NCI-H1105 (cell line): ENCODE measurements at places on chromosomes 5 and 9.

GRCh38 chr5:14286574-14287421 is 143.7 kb downstream of the TRIO start:
- no peak for DNase-seq

- DNase-seq = no peak
Measured at GRCh38 chr5:85533341-85534047, 1084.2 kb upstream of the COX7C start.

- DNase-seq = no peak
Measured at GRCh38 chr5:156137071-156137869, 189.7 kb upstream of the SGCD start.

GRCh38 chr5:151648988-151649387 is 37.7 kb downstream of the SPARC start:
- no peak for DNase-seq

DNA sequence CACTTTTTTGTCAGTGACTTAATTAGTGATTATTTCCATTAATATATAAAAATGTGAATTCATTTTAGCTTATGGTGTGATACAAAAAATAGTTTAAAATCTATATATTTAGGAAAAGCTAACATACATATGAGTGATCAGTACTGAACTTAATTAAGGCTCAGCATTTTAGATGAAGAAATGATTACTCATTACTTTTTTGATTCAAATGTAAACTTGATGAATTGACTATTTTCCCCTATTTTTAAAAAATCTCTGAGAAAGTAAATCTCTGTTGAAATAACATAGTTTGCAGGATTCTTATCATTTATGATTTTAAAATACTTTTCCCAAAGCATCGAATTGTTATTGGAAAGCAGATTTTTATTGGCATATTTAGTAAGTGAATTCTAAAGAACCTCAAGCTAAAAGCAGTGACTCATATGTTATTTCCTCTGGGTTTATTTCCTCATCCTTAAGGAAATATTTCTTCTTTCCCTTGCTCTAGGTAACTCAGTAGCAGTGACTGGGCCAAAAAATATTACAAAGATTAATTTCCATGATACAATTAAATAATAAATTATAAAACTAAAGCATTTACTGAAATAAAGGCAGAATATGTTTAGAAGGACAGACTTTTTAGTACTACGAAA is 290.6 kb downstream of the FER start:
- DNase-seq = no peak

DNA sequence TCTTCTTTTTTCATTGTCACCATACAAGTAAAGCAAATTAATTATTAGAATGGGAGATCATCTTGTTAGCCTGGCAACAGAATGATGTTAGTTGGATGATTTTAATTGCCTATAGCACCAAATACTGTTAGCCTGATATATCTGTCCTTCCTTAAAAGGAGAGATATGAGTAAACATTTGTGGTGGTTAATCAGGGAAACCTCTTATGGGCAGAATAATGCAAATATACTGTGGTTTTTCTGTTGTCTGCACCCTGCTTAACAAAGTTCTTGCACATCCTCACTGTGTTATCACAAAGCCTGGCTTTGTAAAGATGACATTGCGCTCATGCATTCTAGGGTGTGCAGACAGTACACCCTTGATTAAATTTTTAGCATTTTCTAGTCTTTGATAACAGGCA is 254.9 kb upstream of the SMC2 start:
- no peak for DNase-seq

DNA sequence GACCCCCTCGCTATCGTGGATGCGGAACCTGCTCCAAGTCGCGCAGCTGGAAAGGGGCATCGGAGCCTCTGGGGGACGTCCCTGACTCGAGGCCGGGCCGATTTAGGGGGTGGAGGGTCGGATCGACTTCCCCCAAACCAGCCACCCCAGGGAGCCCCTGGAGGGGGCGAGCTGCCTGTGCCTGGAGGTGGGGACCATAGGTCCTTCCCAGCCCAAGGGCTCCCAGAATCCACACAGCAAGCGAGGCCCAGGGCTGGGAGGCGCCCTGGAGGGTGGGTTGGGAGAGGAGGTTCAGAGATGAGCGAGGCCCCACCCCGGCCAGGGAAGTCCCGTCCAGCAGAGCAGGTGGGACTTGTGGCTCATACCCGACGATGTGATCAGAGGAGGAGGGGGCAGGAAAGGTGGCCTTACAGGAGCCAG is 147.6 kb downstream of the GAPVD1 start:
- no peak for DNase-seq

GRCh38 chr5:110321117-110321516 is 405.4 kb downstream of the TMEM232 start:
- no peak for DNase-seq
